ENCODE measurements at places on chromosomes 6 and 20.

DNA sequence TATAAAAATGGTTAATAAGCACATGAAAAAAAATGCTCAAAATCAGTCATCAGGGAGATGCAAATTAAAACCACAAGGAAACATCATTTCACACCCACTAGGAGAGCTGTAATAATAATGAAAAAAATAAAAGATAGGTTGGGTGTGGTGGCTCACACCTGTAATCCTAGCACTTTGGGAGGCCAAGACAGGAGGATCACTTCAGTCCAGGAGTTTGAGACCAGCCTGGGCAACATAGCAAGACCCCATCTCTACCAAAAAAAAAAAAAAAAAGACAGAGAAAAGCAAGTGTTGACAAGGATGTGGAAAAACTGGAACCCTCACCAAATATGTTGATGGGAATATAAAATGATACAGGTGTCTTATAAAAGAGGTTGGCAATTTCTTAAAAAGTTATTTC lies 3.0 kb upstream of the MYLK4 start:
- no peak for DNase-seq

DNA sequence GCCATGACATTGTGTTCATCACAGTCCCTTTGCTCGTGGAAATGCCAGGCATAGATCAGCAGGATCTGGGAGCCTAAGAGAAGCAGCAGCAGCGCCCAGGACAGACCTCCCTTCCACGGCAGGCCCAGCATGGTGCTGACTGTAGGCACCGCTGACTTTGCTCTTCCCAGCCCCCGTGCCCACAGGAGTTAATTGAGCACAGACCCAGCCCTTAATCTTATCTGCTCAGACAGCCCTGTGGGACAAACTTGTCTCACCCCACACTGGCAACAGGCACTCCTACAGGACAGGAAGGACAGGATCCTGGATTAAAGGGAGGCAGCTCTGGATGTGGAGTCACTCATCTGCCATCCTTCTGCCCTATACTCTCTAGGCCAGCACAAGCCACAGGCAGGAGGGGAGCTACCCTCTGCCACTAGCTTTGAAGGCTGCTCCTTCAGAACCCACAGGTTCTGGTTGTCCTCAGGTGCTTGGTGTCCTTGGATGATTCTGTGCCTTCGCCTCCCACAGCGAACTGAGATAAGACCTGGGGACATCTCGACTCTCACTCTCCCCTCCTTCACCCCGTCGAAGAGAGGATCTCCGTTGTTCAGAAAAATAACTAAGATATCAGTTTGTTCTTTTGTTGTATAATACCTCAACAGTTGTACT lies at the start of gene CST9L:
TSS of gene CST9L (minus strand) at position 165 of the 651 bp plus-strand sequence. CDS start at position 131, 34 bp downstream.
- DNase-seq: no peak

- DNase-seq: no peak
Measured at GRCh38 chr20:50417484-50418235, 92.5 kb upstream of the PTPN1 start.

DNA sequence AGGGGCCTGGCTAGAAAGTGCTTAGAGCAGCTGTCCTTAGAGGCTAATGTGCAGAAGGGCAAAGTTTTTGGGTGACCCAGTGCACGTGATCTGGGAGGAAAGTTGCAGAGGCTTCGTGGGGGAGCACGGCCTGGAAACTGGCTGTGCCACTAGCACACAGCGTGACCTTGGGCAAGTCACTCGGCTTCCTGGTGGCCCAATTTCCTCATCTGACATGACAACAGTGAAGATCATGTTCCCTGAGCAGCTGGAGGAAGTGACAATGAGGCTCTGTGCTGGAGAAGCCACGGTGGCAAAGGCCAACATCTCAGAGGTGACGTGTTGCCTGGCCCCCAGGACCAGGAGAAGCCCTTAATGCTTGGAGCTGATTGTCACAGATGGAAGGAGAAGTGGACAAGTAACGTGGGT lies 99.5 kb downstream of the FOXC1 start:
- DNase-seq: no peak

- DNase-seq: no peak
Measured at GRCh38 chr20:22688485-22688884, 104.1 kb upstream of the FOXA2 start.
